ENCODE measurements at places on chromosomes 4 and X.

GRCh38 chr4:176791591-176792325, 964 bp downstream of the VEGFC start:
- DNase-seq = no peak

DNA sequence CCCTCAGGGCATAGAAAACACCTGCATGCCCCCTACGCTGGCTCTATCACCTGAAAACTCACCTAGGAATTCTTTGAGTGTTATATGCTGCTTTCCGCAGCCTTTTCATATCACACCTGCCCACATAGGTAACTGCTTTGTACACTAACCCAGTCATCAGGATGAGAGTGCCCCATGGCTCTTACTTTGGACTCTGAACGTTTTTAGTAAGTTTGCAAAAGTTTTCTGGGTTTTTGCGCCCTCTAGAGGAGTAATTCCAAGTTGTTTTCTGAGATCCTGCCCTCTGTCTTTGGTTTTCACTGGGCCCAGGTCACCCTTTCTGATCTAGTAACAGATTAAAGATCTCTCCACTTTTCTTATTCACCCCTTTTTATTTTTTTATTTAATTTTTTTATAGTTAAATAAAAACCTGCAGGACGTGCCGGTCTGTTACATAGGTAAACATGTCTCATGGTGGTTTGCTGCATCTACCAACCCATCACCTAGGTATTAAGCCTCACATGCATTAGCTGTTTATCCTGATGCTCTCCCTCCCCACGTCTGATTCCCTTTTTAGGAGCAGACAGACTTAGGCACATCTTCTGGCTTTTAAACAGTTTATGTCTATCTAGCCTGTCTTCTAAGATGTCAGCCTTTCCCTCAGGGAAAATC, 139.2 kb downstream of the NWD2 start:
- DNase-seq = no peak

DNA sequence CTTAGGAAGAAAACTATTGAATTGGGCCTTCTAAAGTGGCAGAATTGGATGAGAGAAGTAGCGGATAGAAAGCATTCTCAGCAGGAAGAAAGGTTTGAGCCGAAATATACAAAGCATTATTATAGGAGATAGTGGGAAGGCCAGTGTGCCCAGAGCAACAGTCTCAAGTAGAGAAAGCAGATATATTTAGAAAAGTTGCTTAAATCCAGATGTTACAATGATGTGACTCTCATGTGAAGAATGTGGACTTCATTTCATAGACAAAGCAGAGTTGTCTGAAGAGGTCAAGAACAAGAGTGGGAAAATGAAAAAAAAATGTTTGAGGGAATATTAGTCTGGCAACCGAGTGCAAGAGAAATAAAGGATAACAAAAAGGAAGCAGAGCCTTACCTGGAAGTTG, 66.9 kb downstream of the SYNPO2 start:
- no peak for DNase-seq

- DNase-seq = no peak
Observed at GRCh38 chr4:7166237-7166636, 26.1 kb upstream of the SORCS2 start.

DNA sequence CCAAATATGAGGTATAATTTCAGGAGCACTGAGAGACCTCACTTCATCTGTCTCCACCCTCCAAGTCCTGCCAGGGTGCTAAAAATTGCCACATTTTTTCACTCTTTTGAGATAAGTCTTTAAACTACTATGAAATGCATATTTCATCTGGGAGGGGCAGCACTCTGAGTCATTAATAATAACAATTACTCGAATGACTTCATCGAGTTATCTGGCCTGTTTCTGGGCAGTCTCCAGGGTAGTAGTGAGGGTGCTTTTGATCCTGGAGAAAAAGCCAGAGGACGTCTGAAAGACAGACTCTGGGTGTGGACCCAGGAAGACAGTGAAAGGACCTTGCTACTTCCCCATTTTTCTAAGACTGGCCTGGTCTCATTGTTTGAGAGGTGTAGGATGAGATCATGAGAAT, 42.3 kb upstream of the SRD5A3 start:
- no peak for DNase-seq

All from stimulated activated CD8-positive, alpha-beta memory T cell treated with anti-CD3 and anti-CD28 coated beads, Interleukin-15, amount 100 ng/mL, for 24 hours (primary cell).